ENCODE measurements at places on chromosomes 3 and 15.
A peak's percentile ranks its signal among the peaks of the same experiment; 100 is the strongest.

DNA sequence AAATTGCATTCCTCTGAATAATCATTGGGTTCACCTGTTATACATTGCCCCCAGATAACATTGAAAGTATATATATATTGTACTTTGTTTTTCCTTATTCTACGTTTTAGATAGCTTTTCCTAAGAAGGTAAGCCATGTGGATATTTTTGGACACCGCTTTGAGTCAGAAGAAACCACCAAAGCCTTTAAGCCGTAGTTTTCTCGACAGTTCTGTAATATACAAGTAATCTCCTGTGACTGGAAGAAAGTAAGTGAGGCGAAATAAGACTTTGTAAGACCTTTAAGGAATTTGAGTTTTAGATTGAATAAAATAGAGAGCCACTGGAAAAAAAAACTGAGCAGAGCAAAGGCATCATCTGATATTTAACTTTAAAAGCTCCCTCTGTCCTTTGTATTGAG lies 1092.0 kb downstream of the DIPK2A start:
- no peak for DNase-seq

GRCh38 chr3:159763602-159764489 lies 224.8 kb upstream of the IL12A start:
- DNase-seq, result peak; percentile 56

GRCh38 chr3:43128464-43128863 lies 22.6 kb upstream of the POMGNT2 start:
- DNase-seq, result no peak

GRCh38 chr3:4850211-4850927 lies 128.9 kb upstream of the BHLHE40 start:
- no peak for DNase-seq

DNA sequence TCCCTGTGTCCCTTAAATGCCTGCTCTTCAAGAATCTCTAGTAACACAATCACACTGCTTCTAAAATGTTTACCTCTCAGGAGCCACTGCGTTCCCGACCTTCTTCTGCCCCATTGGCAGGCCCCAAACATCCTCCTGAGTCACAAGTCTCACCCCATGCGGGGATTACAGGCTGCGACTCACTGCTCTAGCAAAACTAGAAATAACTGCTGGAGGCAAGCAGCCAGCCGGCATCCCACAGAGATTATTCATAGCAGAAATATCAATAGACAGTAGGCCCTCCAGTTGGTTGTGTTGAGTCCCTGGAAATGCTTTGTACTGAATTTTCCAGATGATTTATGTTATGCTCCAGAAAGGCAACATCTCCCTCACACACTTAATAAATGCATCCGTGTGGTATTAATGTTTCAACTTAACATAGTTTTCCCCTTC lies 64.8 kb downstream of the RFTN1 start:
- no peak for DNase-seq

- no peak for DNase-seq
Measured at GRCh38 chr15:35680951-35681350, 135.0 kb upstream of the DPH6 start.

DNA sequence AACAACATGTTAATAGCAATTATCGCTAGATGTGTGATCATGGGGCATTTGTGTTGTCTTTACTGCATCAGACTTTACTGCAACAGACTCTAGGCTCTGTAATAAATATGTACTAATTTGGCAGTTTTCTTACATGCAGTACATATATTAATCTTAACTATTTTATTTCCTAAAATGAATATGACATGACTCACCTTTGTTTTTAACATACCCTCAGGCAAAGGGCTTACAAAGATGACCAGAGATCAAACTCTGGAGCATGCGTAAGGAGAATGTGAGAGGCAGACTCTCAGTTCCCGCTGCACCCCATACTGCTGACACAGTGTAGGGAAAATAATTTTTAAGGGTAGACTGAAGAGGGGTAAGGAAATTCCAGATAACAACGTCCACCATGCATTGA lies 7.2 kb upstream of the FAM174B start:
- no peak for DNase-seq

DNA sequence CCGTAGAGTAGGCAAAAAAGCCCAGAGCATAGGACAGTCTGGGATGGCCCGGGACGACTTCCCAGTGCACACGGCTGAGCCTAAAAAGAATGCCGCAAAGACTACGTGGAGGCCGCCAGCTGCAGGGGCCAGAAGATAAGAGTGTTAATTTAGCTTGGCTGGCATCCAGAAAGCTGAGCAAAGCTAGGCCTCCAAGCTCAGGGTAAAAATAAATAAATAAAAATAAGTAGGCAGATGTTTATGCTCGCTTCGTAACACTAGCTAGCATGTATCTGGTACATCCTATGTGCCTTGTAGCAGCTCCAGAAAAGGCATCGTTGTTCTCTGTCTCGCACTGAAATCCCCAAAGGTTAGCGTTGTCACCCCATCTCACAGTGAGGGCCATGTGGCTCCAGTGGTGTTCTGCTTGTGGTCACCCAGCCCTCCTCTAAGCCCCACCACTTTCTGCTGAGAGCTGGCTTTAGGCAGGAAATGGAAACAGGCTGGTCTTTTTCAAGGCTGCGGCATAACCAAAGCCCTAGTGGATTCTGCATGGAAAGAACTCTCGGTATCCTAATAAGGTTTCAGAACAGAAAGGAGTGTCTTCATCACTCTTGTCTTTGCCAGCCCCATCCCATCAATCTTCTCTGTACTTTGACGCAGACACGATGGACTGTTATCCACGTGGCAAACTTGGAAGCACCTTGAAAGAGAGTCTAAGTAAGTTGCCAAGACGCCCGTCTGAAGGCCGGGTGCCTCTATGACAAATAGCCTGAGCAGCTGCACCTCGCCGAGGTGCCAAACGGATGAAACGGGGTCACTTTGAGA lies 58.1 kb upstream of the MEF2A start:
- no peak for DNase-seq

DNA sequence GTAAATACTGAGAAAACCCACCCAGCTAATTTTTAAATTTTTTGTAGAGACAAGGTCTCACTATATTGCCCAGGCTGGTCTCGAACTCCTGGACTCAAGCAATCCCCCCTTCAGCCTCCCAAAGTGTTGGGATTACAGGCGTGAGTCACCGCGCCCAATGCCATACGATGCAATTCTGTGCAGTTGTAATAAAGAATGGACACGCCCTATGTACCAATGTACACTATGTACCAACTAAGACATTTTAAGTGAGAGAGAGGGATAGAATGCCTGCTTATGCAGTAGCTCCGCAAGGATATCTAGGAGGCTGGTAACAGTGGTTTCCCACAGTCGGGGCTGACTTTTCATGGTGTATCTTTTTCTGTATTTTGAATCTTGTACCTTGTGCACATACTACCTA lies 14.6 kb downstream of the ZNF710 start:
- DNase-seq, result no peak

DNA sequence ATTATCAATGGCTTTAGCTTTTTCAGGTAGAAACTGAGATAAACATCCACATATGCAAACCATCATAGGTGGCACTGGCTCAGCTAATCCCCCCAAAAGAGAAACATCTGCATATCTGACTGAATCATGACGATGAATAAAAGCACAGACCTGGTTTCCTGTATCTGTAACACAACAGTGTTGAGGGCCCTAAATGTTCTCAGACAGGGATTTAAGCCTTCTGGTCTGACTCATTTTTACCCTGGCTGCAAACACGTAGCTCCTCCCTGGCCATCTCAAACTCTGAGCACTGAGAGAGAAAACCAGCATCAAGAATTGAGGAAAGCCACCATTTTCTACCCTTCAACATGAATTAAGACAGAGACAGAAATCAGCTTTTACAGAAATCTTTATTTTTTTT lies 35.2 kb downstream of the GLB1 start:
- DNase-seq, result no peak

- no peak for DNase-seq
Measured at GRCh38 chr3:59443618-59444293, 393.9 kb upstream of the CFAP20DC start.

- no peak for DNase-seq
Measured at GRCh38 chr3:49422379-49423248, at the start of gene AMT. TSS of gene AMT (minus strand) at chr3:49422473. CDS start at chr3:49422450, 23 bp downstream.

DNA sequence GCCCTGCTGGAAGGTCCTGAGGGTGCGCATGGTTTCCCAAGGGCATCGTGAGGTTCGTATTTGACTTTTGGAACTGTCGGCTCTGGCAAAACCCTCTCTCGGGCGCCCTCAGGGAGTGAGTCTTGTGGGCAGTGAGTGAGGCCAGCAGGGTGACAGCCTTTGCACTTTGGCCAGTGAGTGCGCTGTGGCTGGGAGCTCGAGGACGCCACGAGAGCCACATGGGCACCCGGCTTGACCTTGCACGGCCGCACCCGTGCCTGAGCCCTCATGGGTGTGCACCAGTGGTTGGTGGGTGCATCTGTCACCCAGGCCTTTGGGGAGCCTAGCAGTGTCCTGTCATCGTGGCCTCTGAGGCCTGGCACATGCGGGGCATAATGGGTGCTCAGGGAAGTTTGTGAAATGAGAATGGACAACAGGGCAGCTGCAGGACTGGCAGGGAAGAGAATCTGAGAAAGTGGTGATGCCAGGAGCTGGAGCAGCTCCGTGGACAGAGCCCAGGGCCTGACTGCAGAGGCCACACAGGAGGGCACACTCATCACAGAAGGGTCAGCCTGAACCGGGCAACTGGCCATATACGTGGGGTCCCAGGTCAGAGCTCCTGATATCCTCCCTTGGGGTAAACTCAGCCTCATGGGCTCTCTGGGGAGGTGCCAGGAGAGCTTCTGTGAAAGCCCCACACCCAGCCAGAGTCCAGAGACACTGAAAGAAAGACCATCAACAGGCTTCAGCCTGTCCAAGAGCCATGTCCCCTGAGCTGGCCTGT lies 30.4 kb upstream of the SNRPA1 start:
- peak; percentile 19 for DNase-seq

DNA sequence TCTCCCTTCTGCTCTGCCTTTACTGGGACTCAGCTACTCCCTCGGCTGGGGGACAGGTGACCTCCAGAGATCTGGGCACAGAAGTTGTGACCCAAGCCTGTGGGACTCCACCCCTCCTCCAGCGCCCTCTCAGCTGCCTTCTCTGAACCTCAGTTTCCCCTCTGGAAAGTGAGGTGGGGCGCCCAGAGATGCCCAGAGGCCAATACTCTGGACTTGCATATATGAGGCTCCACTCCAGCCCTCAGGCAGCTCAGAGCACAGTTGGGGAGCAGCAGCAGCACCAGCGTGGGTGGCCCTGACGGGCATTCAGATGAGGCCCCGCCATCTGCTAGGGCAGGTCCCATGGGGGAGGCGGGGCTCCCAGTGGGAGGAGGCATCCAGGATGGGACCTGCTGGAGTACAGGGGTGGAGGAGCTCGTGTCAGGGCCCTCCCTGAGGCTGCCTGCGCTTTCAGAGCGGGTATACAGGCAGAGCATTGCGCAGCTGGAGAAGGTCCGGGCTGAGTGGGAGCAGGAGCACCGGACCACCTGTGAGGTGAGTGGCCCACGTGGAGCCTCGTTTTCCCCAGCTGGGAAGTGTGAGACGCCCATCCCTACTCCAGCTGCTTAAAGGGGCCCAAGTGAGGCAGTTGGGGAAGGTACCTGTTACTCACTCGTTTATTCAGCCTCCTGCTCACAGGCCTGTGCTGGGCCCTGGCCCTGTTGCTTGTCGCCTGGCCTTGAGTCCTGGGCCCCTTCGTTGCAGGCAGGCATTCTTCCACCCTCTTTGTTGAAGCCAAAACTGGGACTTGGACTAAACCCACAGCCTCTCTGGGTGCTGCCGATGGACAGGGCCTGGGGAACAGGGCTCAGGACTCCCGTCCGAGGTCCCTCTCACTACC lies 35.4 kb downstream of the PSTPIP1 start:
- DNase-seq, result peak; percentile 45
